ENCODE measurements at places on chromosomes 12 and 14.

DNA sequence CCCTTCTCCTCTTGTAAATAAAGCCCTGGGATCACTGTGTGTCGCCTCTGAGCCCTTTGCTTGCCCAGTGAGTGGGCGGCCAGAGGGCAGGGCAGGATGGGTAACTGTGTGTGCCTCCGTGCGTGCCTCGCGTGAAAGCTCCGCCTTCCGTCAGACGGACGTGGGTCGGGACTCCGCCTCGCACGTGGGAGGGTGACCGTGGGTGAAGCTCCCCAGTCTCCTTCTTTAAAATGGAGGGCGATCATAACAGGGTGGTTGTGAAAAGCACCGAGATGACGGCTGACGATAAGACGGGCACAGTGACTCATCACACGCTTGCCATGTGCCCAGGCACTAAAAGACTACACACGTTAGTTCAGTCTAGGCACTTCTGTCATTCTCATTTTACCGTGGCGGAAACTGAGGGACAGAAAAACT is 9.2 kb downstream of the PHB2 start:
- DNase-seq, result peak; percentile 90

DNA sequence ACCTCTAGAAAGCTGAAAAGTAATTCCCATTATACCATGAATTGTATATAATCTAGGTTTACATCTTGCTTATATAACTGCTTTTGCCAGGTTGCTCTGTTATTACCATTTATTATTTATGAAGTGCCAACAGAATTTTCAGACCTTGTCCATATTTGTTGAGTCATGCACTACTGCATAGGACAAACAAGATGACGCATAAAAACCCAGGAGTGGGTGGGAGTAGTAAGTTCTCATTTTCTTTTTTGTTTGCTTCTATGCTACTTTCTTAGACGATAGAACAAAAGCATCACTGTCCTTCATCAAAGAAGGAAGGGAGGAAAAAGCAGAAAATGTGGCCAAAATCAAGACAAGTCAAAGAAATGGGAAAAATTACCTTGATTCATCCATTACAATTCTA is 119.0 kb upstream of the RASSF8 start:
- DNase-seq, result no peak

GRCh38 chr14:31440280-31440679 is 17.0 kb downstream of the DTD2 start:
- no peak for DNase-seq

GRCh38 chr12:61879229-61879628 is 381.0 kb upstream of the USP15 start:
- no peak for DNase-seq

DNA sequence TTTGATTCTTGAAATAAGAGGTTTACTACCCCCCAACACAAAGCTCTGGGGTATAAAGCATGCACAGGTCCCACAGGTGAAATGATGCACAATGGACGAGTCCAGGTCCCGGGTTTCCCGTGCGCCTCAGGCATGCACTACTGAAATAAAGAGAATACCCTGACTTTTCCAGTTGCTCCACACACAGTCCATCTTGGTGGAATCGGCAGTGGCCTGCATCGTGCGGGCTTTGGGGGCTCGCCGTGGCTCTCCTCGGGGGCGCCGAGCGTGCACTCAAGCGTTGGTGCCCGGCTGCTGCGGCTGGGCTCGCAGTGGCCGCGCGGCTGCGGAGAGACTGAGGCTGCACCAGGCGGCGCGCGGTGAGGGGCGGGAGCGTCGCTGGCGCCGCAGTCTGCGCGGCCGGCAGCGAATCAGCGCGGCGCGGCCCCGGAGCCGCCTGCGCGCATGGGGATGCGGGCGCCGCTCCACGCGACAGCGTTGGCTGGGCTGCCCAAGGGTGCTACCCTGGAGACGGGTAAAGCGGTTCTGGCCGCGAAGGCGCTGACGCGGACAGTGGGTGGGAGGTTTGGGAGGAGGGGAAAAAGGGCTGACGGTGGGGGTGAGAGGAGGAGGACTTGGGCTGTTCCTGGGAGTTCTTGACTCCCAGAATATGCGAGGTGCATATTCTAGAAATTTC is 53.8 kb upstream of the CCDC175 start:
- no peak for DNase-seq

DNA sequence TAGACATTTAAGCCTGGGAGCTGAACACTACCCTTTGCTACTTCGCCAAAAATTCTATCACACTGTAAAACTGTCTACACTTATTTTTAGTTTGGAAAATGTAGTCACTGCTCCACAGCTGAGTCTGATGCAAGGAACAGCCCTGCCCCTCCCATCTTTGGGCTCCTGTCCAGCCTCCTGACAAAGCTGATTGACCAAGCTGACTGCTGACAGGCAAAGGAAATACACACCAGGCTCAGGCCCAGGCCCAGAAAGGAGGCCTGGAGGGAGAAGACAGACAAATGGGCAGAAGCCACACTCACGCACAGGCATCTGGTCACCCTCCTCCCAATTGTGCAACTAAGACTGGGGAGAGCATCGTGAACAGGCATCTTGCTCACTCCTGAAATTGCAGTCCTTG is 55.3 kb downstream of the ISCA2 start:
- no peak for DNase-seq
